Epithelial cell of umbilical artery (primary cell): ENCODE measurements at places on chromosomes 12 and 14. TPM values are rescaled to one million over a fixed set of nuclear protein-coding genes. Genes with fewer than 3 reads are reported as not detected.

The GPR84 gene
- not detected in 2 replicates for total RNA-seq

The NRIP2 gene
- total RNA-seq, result not detected in 2 replicates

The C3AR1 gene
- under 0.01 and 0.15 TPM in 2 replicates for total RNA-seq

The ESPL1 gene
- total RNA-seq, result 4.9 and 18.1 TPM in 2 replicates

The TMEM179 gene
- under 0.01 TPM in 1 of 2 replicates, not detected in the other for total RNA-seq

The POTEM gene
- not detected in 2 replicates for total RNA-seq

The LRRC10 gene
- total RNA-seq, result not detected in 2 replicates

The TMEM52B gene
- not detected in 2 replicates for total RNA-seq

The ADCY4 gene
- 20.1 and 36.6 TPM in 2 replicates for total RNA-seq

The P3H3 gene
- total RNA-seq, result 81.9 and 98.6 TPM in 2 replicates

The CACNA1C gene
- total RNA-seq, result under 0.01 TPM in 1 of 2 replicates, not detected in the other

The SAMD4A gene
- 21.7 and 22.7 TPM in 2 replicates for total RNA-seq

The FBLN5 gene
- 1.2 and 4.5 TPM in 2 replicates for total RNA-seq

The NELL2 gene
- under 0.01 TPM in 1 of 2 replicates, not detected in the other for total RNA-seq

The LUM gene
- 2.3 and 7.1 TPM in 2 replicates for total RNA-seq

The RDH12 gene
- total RNA-seq, result not detected in 2 replicates

The RIPK3 gene
- total RNA-seq, result 5.5 and 6.7 TPM in 2 replicates

The MDGA2 gene
- not detected in 2 replicates for total RNA-seq

The SYT10 gene
- total RNA-seq, result not detected in 2 replicates

The RPGRIP1 gene
- not detected in 2 replicates for total RNA-seq

The PPP1R12A gene
- 83.3 and 103 TPM in 2 replicates for total RNA-seq

The ZBTB39 gene
- 6.2 and 6.8 TPM in 2 replicates for total RNA-seq

The BIN2 gene
- total RNA-seq, result not detected in 2 replicates

The SLC2A3 gene
- total RNA-seq, result 36.1 and 45.3 TPM in 2 replicates

The GRIN2B gene
- total RNA-seq, result not detected in 2 replicates

The ASCL1 gene
- not detected in 2 replicates for total RNA-seq

The DYNLL1 gene
- 324 and 483 TPM in 2 replicates for total RNA-seq

The REP15 gene
- total RNA-seq, result 0.97 and 1.7 TPM in 2 replicates

The AGAP2 gene
- total RNA-seq, result under 0.01 and 0.15 TPM in 2 replicates

The TAS2R8 gene
- not detected in 2 replicates for total RNA-seq

The KCNA1 gene
- not detected in 2 replicates for total RNA-seq

The AKAP3 gene
- total RNA-seq, result 0.97 and 1.1 TPM in 2 replicates

The SSPN gene
- total RNA-seq, result 0.61 and 0.65 TPM in 2 replicates

The LHX5 gene
- not detected in 2 replicates for total RNA-seq

The RFX4 gene
- total RNA-seq, result not detected in 2 replicates

The MAPKAPK5 gene
- 24.5 and 34.1 TPM in 2 replicates for total RNA-seq

The SMOC1 gene
- under 0.01 TPM in 1 of 2 replicates, not detected in the other for total RNA-seq

The AEBP2 gene
- total RNA-seq, result 24.0 and 30.7 TPM in 2 replicates

The IQSEC3 gene
- total RNA-seq, result under 0.01 TPM in 1 of 2 replicates, not detected in the other

The LYZ gene
- not detected in 2 replicates for total RNA-seq

The KHNYN gene
- 62.0 and 71.4 TPM in 2 replicates for total RNA-seq

The CRACR2A gene
- 6.2 and 12.5 TPM in 2 replicates for total RNA-seq

The ZC3H10 gene
- total RNA-seq, result 4.5 and 6.5 TPM in 2 replicates

The RPS6KL1 gene
- total RNA-seq, result 5.2 and 15.0 TPM in 2 replicates

The CBLN3 gene
- 0.32 and 0.76 TPM in 2 replicates for total RNA-seq

The MYH6 gene
- not detected in 2 replicates for total RNA-seq

The KERA gene
- not detected in 2 replicates for total RNA-seq

The KRAS gene
- total RNA-seq, result 19.5 and 21.9 TPM in 2 replicates

The TAS2R7 gene
- total RNA-seq, result not detected in 2 replicates

The KRT81 gene
- total RNA-seq, result 0.32 TPM in 1 of 2 replicates, not detected in the other

The SELPLG gene
- 0.61 TPM in 1 of 2 replicates, not detected in the other for total RNA-seq
